ENCODE measurements at places on chromosomes 1 and 21.
A peak's percentile ranks its signal among the peaks of the same experiment; 100 is the strongest.

- no peak for DNase-seq
Observed at GRCh38 chr21:31927689-31928353, 55.0 kb downstream of the HUNK start.

- no peak for DNase-seq
Observed at GRCh38 chr1:203632941-203633340, 6.3 kb downstream of the ATP2B4 start.

DNA sequence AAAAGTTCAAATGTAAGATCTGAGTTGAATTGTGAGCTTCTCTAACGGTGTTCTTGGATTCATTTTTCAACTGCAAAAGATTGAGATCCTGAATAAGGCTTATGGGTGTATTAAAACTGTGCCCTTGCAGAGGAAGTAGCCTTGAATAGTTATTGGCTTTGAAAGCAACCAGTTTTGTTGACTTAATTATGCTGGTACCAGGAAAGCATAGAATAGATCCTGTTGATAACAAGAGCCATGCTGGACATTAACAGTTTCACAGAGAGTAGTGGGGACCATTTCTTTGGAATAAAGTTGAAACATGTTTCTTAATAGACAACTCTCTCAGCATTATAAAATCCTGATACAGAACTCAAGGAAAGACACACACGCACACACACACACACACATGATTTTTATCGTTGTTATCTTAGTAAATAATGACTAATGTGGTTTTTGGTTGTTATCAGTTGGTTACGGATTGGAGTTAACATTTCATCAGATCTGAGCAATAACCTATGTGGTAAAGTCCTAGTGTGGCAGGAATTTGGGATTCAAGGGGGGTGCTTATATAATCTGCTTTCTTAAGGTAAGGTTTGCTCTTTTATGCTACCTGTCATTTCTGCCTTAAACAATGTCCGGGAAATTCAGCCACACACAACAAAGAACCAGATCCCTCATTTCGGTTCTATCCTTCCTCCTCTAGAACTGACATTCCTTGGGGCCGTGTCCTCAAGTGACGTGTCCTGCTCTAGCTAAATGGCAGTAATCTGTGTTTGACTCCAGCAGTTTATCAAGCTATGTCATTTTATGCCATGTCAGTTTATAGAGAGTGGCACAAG, 330.9 kb downstream of the CHRM3 start:
- DNase-seq, result peak; percentile 36

GRCh38 chr1:63322114-63322943, at the start of gene FOXD3:
Gene FOXD3, plus strand, starts transcription at chr1:63322567. Its CDS starts 492 bp downstream, at chr1:63323059.
- no peak for DNase-seq

DNA sequence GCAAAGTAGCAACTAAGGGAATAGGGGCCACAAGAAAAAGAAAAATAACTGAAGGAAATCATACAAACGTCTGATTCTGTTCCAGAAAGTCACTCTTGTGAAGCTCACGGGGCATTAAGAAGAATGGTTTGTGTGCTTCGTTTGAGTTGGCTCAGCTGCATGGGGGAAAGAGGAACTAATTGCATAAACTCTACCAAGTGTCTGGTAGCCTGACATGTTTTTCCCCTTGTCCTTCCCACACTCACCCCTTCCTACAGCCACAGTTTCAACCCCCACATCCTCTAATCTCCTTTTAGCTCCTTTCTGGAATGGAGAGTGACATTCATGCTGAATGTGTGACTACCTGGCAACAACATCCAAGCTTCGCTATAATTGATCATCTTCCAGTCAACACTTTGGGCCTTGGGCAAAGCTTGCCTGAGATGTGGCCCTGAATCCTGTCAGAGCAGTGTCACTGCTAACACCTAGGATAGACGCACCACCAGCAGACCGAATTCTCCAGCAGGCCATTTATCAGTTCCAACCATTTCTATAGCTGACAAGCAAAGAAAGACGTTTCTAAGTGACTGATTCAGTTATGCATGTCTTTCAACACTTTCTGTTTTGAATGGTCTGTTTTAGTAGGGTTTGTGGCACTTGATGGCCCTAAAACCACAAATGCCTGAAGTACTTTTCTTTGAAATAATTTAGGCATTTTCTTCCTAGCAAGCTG, 439.6 kb downstream of the TTLL7 start:
- DNase-seq, result no peak

DNA sequence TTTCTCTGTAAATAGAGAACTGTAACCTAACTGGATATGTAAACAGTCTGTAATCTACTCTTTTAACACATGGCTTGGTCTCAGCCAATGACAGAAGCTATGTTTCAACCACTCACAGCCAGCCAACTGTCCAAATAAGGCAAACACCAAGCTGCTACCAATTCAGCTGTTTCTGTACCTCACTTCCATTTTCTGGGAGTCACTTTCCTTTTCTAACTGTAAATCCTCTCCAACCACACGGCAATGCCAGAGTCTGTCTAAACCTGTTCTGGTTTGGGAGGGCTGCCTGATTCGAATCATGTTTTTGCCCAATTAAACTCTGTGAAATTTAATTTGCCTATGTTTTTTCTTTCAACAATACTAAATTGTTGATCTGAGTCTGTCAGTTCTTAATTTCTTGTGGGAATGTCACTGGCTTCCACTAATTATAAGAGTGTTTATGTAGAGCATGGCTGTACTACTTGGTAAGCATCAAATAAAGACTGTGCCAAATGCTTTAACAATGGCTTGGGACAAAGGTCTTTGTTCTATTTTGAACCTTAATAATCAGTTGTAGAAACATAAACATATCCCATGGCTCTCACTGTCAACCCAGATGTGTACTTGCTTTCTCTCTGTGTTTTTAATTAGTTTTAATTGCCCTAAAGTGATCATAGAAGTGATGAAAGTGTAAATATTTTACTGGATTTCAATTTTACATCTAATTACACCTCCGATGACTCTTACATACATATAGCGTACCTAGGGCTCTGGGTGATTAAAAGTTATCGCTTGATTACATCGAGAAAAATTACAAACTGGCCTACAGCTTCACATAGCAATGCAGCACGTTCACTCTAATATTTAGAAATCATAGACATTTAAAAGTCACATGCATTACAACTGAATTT, 1144.6 kb upstream of the TMPRSS15 start:
- no peak for DNase-seq

DNA sequence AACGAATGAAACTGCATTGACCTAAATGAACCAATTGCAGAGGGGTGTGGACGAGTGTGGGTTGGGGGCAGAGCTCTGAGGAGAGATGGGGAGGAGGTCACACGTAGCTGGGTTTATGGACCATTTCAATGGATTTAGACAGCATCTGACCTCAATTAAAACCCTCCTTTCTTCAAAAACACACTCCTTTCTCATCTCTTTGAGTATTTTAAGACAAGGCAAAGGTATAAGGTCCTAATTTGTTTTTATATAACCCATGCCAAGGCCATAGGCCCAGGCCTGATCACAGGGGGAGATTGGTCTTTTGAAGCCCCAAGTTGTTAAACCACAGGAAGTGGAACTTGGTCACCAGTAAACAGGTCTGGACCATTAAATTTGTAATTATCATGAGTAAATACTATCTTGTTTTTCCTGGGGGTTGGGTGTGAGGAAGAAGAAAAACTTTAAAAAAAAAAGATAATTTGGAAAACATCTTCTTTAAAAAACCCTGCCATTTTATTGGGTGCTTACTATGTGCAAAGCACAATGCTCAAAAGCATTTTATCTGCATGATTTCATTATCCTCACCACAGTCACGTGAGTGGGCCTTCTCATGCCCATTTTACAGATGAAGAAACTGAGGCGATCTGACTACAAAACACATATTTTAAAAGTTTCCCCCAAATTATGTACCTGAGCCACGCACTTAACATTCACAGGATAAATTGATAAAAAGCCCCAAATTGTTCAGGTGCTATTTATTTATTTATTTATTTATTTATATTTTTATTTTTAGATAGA, 8.9 kb upstream of the INAVA start:
- no peak for DNase-seq

DNA sequence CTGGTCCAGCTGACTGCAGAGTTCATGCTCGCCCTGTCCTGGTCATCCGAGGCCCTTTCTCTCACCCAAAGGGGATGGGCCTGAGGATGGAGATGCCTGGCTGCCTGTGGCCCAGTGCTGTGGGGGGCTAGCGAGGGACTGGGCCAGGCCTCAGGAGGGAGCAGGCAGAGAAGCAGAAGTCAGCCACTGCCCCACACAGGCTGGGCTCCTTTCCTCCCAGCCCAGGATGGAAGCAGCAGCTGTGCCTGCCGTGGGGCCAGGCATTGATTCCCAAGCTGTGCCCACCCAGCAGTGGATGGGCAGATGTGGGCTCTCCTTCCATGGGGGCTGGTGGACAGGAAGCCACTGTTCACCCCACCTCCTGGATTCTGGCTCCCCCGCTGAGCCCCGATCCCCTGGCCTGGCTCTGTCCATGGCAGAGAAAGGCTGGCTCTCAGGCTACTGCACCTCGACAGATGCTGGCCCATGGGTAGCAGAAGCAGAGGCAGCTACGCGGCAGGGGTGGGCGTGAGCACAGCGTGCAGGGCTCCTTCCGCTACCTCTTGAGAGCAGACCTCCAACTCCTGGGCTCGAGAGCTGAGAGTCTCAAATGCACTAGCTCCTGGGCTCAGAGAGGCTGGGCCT, 24.6 kb downstream of the RUNX3 start:
- DNase-seq, result no peak

- DNase-seq, result peak; percentile 43
Observed at GRCh38 chr21:25557180-25557579, 50.1 kb downstream of the MRPL39 start.

GRCh38 chr1:69073176-69073575, 494.5 kb upstream of the LRRC7 start:
- no peak for DNase-seq
